ENCODE measurements at places on chromosomes 13 and 19. TPM values are rescaled to one million over a fixed set of nuclear protein-coding genes. Genes with fewer than 3 reads are reported as not detected.

DNA sequence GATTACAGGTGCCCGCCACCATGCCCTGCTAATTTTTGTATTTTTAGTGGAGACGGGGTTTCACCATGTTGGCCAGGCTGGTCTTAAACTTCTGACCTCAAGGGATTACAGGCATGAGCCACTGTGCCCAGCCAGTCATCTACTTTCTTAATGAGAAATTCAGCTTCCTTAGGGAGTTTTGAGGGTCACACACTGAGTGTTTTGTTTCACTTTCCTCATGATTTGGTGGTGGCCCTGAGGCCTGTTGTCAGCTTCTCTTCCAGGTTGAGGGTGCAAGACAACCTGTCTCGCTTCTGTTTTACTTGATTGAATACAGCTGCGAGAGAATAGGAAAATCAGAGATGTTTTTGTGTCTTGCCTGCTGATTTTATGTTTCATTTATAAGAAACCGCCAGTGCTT, 9.9 kb downstream of the FRY start:
- DNase-seq, result no peak

ZNF792 gene
- polyA plus RNA-seq, result 2.7 TPM

- DNase-seq, result no peak
Observed at GRCh38 chr13:76499891-76500290, 386.3 kb downstream of the KCTD12 start.

PLVAP gene
- 68.7 TPM for polyA plus RNA-seq

GRCh38 chr19:19068659-19069654, 5.2 kb downstream of the SLC25A42 start:
- no peak for DNase-seq

ZNF28 gene
- polyA plus RNA-seq, result 8.4 TPM

ZNF177 gene
- 6.0 TPM for polyA plus RNA-seq

GRCh38 chr19:29704562-29705558, 10.2 kb downstream of the C19orf12 start:
- no peak for DNase-seq

LILRB1 gene
- 2.0 TPM for polyA plus RNA-seq

- no peak for DNase-seq
Observed at GRCh38 chr19:44817725-44818465, 9.0 kb downstream of the BCAM start.

GRCh38 chr13:60275208-60275607, 111.5 kb upstream of the DIAPH3 start:
- no peak for DNase-seq

- no peak for DNase-seq
Observed at GRCh38 chr19:10353793-10354391, 14.5 kb upstream of the ICAM3 start.

SIGLECL1 gene
- polyA plus RNA-seq, result not detected

GRCh38 chr19:10761443-10762250, 43.8 kb downstream of the DNM2 start:
- no peak for DNase-seq

DNA sequence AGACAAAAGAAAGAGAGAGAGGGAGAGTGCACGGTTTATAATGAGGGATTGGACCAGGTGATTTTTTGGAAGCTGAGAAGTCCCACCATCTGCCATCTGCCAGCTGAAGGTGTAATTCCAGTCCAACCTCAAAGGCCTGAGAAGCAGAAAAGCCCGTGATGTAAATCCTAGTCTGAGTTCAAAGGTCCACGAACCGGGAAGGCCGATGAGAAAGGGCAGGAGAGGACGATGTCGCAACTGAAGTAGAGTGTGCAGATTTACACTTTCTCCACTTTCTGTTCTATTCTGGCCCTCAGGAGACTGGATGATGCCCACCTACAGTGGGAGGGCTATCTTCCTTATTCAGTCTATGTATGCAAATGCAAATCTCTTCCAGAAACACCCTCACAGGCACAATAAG, 500.0 kb downstream of the DIAPH3 start:
- no peak for DNase-seq

- DNase-seq, result peak; percentile 45
Observed at GRCh38 chr13:101919541-101920181, 467.2 kb downstream of the ITGBL1 start.

GRCh38 chr19:375395-376110, 31.0 kb upstream of the MIER2 start:
- no peak for DNase-seq

DNA sequence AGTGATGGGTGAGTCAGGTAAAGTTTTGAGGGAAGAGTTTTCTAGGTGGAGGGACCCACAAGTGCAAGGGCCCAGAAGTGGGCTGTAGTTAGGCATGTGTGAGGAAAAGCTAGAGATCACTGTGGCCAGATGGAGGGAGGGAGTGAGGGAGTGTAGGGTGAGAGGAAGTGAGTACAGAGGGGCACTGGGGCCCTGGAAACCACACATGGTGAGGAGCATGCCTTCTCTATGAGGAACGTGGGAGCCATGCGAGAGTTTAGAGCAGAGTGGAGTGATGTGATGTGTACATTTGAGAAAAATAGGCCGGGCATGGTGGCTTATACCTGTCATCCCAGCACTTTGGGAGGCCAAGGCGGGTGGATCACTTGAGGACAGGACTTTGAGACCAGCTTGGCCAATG, 14.7 kb upstream of the SHKBP1 start:
- no peak for DNase-seq

TPTE2 gene
- polyA plus RNA-seq, result not detected

Measured in hindlimb muscle (tissue), 1 donor.